A549 (cell line): ENCODE measurements at places on chromosomes 7 and 10.

DNA sequence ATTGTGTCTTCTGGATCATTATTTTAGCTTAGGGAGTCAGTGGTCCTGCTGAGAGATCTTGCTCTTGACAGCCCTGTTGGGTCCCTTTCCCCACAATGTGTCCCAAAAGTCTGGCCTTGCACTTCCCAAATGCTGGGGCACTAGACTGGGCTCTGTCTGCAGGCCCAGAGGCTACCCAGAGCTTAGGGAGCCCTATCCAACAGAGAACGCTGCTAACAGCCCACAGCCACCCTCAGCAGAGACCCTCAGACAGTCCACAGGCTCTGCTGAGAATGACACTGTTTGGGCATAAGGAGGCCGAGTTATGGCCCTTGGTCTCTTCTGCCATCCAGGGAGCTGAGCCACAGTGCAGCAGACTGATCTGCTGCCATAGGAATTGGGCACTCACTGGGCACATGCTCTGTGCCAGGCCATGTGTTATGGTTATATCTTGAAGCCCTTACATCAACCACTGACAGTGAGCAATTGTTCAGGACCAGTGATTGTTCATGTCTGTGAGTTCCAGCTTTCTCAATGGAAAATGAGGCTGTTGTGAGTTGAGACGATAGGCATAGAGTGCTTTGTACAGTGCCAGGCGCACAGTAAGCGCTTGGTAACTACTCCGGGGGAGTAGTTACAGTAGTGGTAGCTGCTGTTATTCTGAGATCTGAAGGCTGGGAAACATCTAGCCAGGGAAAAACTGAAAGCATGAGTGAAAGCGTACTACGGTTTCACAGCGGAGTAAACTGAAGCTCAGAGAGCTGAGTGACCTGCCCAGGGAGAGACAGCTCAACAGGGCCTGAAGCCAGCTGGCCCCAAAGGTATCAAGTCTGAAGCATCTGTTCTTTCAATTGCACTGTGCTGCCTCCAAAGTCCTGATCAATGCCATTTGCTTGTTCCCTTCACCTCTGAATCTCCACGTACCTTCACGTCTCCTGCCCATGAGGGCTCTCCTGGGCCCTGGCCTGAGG is 77.6 kb upstream of the PRLHR start:
- DNase-seq = no peak

GRCh38 chr10:124685261-124685660 is 58.9 kb downstream of the FAM53B start:
- DNase-seq = no peak

GRCh38 chr7:80699721-80700256 is 61.3 kb downstream of the CD36 start:
- DNase-seq = no peak

GRCh38 chr10:11515596-11516430 is 95.6 kb downstream of the USP6NL start:
- peak; percentile 28 for DNase-seq

- DNase-seq = peak; percentile 66
These were observed 14.5 kb downstream of the LBX1 start for GRCh38 chr10:101214446-101215396.

GRCh38 chr10:92184977-92185376 is 105.9 kb downstream of the CPEB3 start:
- DNase-seq = no peak

GRCh38 chr10:125628104-125629049 is 54.6 kb downstream of the TEX36 start:
- no peak for DNase-seq

DNA sequence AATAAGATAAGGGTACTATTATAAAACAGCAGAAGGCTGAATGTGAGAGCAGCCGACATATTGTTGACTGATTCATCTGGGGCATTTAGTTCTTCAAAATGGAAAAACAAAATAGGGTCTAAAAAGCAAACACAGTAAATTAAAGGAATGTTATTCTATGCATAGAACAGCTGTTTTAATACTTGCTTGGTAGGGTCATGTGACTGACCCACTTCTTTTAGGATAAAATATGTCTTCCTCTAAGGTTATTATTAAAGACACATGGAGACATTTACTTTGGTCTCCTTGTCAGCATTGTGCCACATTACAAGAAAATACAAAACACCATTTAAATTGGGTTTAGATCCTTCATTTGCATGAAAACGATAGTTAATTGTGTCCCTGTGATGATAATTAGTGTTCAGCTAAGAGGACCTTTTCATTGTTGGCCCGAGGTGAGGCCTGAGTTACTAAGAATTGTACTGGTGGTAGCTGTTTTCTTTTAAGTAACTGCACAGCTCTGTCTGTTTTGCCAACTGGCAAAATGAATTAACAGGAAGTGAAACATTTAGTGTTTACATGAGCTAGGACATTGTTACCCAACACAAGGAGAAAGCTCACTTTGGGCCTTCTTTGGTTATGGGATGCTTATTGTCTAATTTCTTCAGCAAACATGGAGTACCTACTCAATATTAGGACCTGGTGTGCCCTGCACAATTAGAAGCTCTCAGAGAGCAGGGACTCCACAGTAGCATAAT is 764.4 kb downstream of the LRMDA start:
- no peak for DNase-seq

DNA sequence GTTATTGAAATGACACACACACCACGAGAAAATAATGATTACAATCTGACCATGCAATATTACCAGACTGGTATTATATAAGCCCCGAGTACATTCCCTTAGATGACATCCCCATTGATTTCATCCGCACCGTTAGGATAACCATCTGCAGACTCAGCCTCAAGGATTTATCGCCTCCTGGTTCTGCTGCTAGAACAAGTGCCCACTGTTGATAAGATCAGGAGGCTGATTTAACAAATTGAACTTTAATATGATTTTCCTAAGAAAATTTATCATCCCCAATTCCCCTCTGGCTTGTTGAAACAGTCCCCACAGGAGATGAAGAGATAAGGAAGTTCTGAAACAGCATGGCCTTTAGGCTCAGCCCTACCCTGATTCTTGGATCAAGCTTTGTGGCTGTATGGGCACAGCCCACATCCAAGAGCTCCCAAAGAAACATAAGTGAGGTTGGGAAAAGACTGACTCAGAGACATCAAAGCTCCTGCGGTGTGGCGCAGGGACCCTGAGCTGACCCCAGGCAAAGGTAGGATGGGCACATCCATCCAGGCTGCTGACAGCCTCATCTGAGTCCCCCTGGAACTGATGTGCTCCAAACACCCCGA is 59.2 kb upstream of the CHCHD3 start:
- DNase-seq = no peak

DNA sequence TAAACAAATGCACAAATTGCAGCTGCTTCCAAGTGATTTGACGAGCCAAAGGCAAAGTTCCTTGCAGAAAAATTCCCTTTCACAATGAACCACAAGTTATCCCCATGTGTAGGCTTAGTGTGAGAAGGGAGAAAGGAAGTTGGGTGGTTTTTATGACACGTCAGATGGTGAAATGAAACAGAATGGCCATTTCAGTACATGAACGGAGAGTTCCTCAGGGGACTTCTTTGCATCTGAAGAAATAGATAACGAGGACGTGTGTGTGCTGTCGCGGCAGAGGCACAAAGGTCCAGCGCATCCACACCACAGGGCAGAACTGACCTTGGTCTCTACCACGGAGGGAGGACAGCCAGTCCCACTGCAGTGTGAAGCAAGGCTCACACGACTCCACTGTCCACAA is 135.9 kb downstream of the PAXIP1 start:
- DNase-seq = no peak
